ENCODE measurements at places on chromosomes 3 and 15. TPM values are rescaled to one million over a fixed set of nuclear protein-coding genes. Genes with fewer than 3 reads are reported as not detected.

PPP2R3A gene
- total RNA-seq = not detected

RPP25 gene
- 5.1 TPM for total RNA-seq

TIMP4 gene
- not detected for total RNA-seq

CACNA2D3 gene
- not detected for total RNA-seq

B3GNT5 gene
- total RNA-seq = 0.60 TPM

SI gene
- not detected for total RNA-seq

AMT gene
- total RNA-seq = 3.5 TPM

AMOTL2 gene
- not detected for total RNA-seq

TRPC1 gene
- total RNA-seq = 3.0 TPM

CHRFAM7A gene
- total RNA-seq = 0.55 TPM

SLC9C1 gene
- total RNA-seq = not detected

P3H2 gene
- not detected for total RNA-seq

MON1A gene
- 10.3 TPM for total RNA-seq

DPPA4 gene
- total RNA-seq = not detected

FRMD5 gene
- total RNA-seq = not detected

GOLGA6B gene
- total RNA-seq = not detected

SEC62 gene
- 53.7 TPM for total RNA-seq

HIGD2B gene
- total RNA-seq = not detected

SCG3 gene
- not detected for total RNA-seq

CHL1 gene
- not detected for total RNA-seq

NUSAP1 gene
- 243 TPM for total RNA-seq

EIF3J gene
- 87.8 TPM for total RNA-seq

P2RY1 gene
- 0.10 TPM for total RNA-seq

TLNRD1 gene
- 48.8 TPM for total RNA-seq

GP5 gene
- 1.3 TPM for total RNA-seq

MESP1 gene
- total RNA-seq = 3.5 TPM

PARP14 gene
- 132 TPM for total RNA-seq

SCN11A gene
- not detected for total RNA-seq

HESX1 gene
- total RNA-seq = 0.23 TPM

ALAS1 gene
- 62.6 TPM for total RNA-seq

SELENOS gene
- 43.0 TPM for total RNA-seq

TMEM108 gene
- total RNA-seq = not detected

AADACL2 gene
- not detected for total RNA-seq

TMC3 gene
- total RNA-seq = not detected

ADPRH gene
- 8.8 TPM for total RNA-seq

SLC24A5 gene
- total RNA-seq = not detected

SLC28A2 gene
- not detected for total RNA-seq

THRB gene
- total RNA-seq = not detected

CRBN gene
- 74.4 TPM for total RNA-seq

MB21D2 gene
- total RNA-seq = 19.8 TPM

MASP1 gene
- total RNA-seq = not detected

AGTR1 gene
- total RNA-seq = not detected

ADAMTSL3 gene
- total RNA-seq = not detected

ALDH1L1 gene
- total RNA-seq = not detected

SLC28A1 gene
- total RNA-seq = not detected

CFAP44 gene
- 5.1 TPM for total RNA-seq

PARP15 gene
- total RNA-seq = 48.2 TPM

PLSCR5 gene
- total RNA-seq = not detected

PTX3 gene
- total RNA-seq = not detected

STOML1 gene
- total RNA-seq = 8.5 TPM

CASR gene
- 0.10 TPM for total RNA-seq

TMCO5A gene
- not detected for total RNA-seq

REC114 gene
- not detected for total RNA-seq

CYP8B1 gene
- not detected for total RNA-seq

DCLK3 gene
- total RNA-seq = not detected

SLC51A gene
- total RNA-seq = not detected

Measured in activated CD4-positive, alpha-beta memory T cell treated with anti-CD3 and anti-CD28 coated beads, Interleukin-2, amount 10 ng/mL, durations not matched to agents 7 days and 5 days (primary cell).